ENCODE measurements at places on chromosomes 11 and 22.

- no peak for DNase-seq
These were observed 190.9 kb downstream of the CADM1 start for GRCh38 chr11:115313224-115313838.

- DNase-seq: no peak
These were observed 842 bp downstream of the HEPACAM start for GRCh38 chr11:124934862-124935547.

DNA sequence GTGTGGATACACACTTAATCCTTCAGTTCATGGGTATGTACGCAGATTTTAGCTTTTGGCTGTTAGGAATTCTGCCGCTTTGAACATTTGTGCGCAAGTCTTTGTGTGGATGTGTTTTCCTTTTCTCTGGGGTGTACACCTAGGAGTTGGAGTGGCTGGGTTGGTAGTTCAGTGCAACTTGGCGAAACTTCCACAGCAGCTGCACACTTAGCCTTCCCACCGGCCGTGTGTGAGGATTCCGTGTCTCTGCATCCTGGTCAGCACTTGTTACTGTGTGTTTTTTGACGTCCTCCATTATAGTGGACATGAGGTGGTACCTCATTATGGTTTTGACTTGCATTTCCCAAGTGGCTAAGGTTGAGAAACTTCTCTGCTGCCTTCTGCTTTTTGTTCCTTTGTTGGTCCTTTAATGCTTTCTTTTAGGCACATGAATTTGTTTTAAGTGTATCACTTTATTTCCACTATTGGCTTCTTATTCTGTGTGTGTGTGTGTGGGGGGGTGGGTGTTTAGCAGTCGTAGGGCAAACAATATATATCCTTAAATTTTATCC is 72.1 kb upstream of the SLC25A18 start:
- no peak for DNase-seq

- DNase-seq: no peak
These were observed 878.8 kb downstream of the NTM start for GRCh38 chr11:132249256-132249655.

- DNase-seq: peak; percentile 67
These were observed 7.5 kb downstream of the HSPA8 start for GRCh38 chr11:123054301-123055065.
